Fibroblast of mammary gland (primary cell): ENCODE measurements at places on chromosomes 1 and 21.

DNA sequence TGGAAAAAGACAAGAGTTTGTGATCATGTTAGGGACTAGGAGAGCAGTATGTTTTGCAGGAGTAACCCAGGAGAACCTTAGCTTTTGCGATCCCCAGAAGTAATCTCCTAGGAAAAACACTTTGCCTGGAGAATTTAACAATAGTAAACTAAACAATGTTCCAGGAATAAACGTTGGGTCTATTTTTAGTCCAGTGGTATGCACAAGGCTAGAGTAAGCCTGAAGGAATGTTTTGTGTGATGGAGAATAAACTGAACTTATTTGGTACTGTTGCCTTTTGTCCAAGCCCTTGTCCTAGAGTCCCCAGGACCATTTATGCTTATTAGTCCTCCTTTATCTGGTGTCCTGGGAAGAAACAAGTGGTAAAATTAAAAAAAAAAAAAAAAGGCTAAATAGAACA, 28.7 kb upstream of the RGS5 start:
- peak; percentile 39 for DNase-seq

- no peak for DNase-seq
Observed at GRCh38 chr1:169155675-169156074, 49.2 kb downstream of the ATP1B1 start.

DNA sequence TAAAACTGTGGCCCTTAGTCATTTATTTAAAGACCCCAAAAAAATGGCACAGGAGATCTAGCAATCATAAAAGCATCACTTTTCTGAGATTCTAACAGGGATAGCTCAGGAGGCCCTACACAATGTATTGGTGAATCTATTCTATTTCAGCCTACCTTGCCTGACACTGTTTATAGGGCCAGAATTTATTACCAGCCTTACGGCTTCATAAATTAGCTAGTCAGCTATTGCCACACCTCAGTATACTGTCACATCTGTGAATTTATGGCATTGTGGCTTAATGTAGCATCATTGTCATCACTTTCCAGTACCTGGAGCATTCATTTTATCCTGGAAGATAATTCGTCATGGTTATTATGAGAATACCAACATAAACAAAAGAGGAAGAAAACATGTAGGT, 121.2 kb upstream of the ERG start:
- DNase-seq, result no peak

- peak; percentile 44 for DNase-seq
Observed at GRCh38 chr21:41663805-41664788, 102.8 kb downstream of the RIPK4 start.

DNA sequence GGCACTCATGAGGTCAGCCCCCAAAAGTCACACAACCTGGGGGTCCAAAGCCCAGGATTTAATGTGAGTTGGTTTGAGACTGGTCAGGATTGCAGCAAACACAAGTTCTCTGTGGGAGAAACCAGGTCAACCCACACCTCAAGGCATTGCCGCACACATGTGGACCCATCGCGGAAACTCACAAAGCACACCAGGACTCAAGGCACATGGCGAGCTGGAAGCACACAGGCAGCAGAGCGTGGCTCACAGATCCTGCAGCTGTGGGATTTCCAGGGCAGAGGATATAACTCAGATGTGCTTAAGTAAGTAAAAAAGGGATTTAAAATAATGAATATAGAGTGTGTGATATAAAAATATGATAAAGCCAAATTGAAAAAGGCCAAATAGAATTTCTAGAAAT, 51.6 kb upstream of the ADARB1 start:
- DNase-seq, result no peak

- no peak for DNase-seq
Observed at GRCh38 chr1:74427681-74428080, 84.7 kb downstream of the LRRC53 start.

GRCh38 chr1:37575692-37576091, 19.0 kb downstream of the DNALI1 start:
- peak; percentile 72 for DNase-seq

- no peak for DNase-seq
Observed at GRCh38 chr1:147478521-147478920, 62.8 kb upstream of the BCL9 start.

- DNase-seq, result no peak
Observed at GRCh38 chr21:32484706-32485380, 72.3 kb downstream of the EVA1C start.

- peak; percentile 88 for DNase-seq
Observed at GRCh38 chr1:245298781-245299180, 144.0 kb downstream of the KIF26B start.

DNA sequence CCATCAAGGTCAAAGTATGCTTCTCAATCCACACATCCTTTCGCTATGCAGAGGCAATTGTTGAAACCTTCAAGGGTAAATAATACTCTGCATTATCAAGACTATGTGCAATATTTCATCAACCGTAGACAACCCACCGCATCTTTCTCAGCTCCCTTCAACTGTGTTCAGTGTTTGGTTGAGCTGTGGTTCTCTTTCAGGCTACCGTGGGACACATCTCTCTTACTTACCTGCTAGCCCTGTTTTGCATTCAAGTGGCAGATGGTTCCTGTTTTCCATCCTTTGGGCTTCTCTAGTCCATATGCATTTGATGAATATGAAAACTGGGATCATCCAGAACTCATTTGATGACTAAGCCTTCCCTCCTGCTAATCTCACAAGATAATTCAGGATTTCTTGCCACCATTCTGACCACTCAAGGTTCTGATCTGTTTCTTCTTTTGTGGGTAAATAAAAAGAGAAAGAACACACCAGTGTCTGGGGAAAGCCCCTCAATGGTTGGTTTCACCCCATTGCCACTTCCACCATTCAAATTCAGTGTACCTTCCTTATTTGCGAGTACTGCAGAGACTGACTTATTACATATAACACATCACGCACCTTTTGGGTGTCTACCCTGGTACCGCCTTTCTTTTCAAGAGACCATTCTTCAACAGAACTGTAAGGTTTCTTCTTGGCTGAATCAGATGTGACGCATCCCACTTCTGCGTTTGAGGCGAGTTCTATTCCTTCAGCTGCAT, 61.7 kb downstream of the BACE2 start:
- no peak for DNase-seq

DNA sequence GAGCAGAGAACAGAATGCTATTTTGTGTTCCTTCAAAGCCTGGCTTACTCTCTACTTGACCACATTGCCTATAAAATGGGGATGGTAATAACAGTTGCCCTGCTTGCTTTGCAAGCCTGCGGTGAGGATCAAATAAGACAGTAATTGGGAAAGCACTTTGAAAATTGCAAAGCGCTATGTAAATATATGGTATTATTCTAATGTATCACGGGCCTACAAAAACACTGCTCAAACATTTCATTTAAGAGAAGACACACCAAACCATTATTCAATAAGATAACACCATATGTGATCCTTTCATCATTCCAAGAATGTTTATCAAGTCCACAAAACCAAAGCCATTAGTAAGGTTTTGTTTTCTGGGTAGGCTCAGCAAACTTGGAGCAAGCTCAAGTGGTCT, 208.4 kb downstream of the ROR1 start:
- DNase-seq, result no peak

- no peak for DNase-seq
Observed at GRCh38 chr1:201360486-201360885, 17.0 kb downstream of the TNNT2 start.

GRCh38 chr1:32336963-32337675, 1.1 kb upstream of the MARCKSL1 start:
- DNase-seq, result peak; percentile 47

GRCh38 chr1:180579961-180580611, 21.3 kb downstream of the OVAAL start:
- DNase-seq, result peak; percentile 51

DNA sequence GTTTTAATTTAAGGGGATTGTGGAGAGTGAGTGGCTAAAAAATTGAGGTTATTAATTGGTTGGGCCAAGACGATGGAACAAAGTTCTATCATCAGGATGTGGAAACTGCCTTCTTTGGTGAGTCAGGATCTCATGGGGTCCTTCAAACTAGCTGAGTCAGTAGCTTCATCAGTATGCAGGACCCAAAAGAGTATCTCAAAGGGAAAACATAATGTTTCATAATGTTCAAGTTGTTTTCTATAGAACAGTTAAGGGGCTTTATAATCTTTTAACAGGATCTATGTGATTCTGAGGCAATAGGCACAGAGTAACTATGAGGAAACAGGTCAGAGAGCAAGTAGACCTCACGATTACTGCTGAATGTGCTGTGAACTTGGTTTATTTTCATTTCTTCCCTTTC, 3.2 kb upstream of the OLFML2B start:
- DNase-seq, result peak; percentile 92

DNA sequence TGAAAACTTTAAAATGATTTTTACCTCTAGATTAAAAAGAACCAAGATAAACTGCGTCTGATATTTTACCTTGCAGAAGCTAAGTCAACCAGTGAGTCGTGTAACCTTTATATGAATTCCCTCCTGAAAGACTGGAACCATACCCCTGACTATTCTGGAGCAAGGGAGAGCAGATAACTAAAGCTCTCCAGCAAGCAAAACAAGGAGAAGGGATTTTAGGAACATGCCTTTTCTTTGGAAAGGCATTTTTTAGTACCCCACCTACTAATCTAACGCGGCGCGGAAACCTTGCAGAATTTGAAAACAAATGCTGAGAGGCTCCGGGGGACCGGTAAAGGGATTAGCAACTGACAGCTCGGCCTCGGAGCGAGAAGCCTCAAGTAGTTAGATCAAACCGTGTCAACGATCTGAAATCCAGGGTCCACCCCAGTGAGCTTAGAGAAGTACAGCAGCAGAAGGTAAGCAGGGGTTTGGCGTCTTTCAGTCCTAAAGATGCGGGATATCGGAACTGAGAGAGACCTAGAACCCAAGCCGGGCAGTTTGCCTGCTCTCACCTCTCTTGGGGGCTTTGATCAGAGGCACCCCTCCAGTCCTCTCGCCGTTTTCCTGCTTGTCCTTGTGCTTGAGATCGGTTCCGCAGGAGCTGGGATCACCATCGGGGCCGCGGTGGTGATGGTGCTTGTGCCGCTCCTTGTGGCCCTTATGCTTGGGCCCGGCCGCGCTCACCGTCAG, 954 bp downstream of the RSBN1 start:
- peak; percentile 23 for DNase-seq

DNA sequence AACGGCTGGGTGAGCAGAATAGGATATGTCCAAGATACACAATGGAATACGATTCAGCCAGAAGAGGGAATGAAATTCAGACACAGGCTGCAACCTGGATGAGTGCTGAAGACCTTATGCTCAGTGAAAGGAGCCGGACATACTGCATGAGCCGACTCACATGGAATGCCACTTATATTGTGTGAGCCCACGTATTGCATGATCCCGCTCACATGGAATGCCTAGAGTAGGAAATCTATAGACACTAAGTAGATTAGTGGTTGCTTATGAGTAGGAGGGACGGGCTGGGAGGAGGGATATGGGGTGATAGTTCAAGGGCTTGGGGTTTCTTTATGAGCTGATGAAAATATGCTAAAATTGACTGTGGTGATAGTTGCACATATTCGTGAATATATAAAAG, 26.8 kb downstream of the TMPRSS2 start:
- peak; percentile 58 for DNase-seq

- DNase-seq, result peak; percentile 31
Observed at GRCh38 chr1:71565262-71565661, 484.4 kb upstream of the ZRANB2 start.

GRCh38 chr1:156697481-156697880, 7.9 kb downstream of the CRABP2 start:
- no peak for DNase-seq

DNA sequence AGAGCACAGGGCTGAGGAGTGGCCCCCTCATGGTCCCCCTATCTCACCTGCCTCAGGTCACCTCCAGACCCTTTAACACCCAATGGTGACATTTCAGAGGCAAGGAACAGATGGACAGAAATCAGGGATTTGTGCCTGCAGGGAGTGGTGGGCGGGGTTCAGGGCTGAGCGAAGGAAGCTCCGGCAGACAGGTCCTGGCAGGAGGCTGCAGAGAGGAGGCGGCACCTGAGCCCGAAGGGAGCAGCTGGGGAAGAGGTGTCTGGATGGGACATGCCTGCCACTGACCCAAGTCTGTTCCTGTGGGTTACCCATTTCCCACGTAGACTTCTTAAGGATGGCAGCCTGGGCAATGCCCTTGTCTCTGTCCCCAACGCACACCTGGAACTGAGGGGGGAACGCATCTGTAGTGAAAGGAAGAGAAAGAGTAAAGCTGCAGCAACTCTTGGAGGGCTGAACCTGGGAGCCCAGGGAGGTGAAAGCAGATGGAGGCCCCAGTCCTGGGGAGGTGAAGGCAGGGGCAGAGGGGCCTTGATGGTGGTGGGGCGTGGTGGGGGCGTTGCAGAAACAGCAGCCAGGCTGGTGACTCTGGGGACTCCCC, 61.6 kb upstream of the ADARB1 start:
- no peak for DNase-seq

GRCh38 chr1:234643111-234643849, 33.3 kb upstream of the IRF2BP2 start:
- no peak for DNase-seq

DNA sequence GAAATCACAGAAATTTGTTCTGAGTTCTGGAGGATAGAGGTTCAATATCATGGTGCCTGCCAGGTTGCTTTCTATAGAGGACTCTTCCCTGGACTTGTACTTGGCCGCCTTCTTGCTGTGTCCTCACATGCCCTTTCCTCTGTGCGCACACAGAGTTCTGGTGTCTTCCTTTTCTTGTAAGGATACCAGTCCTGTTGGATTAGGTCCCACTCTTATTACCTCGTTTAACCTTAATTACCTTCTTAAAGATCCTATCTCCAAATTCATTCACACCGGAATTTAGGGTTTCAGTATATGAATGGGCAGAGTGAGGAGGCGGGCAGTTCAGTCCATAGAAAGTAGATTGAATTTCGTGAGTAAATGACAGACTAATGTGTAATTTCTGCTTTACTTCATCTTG, 413.9 kb downstream of the NCAM2 start:
- DNase-seq, result no peak

DNA sequence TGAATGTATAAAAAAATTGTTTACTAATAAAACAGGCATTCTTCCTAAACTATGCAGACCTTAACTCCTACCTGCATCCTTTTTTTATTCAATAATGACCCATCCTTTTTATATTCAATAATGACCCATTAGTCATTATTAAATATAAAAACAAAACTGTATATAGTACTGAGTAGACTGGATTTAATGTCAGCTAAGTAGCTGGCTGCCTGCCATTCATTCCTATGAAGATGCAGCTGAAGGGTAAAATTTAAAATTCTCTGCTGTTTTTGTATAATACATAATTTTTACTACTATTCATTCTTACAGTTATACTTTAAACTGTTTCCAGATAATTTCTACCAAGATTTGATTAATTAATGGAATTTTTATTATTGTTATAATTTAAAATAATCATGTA, 79.3 kb downstream of the DENND1B start:
- peak; percentile 10 for DNase-seq

DNA sequence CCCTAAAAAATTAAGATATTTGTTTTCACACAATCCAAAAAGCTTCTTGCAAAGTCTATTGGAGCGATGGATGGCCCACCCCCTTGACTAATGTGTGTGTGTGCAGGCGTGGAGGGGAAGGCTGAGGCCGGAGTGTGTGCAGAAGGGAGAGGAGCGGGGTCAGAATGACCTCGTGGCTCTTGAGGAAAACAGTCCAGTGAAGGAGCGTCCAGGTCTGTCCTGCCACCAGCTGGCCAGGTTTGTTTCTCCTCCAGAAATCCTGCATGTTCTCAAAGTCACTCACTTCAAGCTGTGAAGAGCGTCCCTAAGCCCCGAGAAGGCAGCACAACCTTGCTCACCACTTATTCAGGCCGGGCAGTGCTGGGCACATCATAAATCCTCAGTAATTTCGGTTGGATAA, 69.5 kb upstream of the SSX2IP start:
- DNase-seq, result no peak
